Mammary epithelial cell (primary cell): ENCODE measurements at places on chromosomes 3 and 15.

- no peak for DNase-seq
These were observed 549.6 kb downstream of the ZIC1 start for GRCh38 chr3:147958754-147959153.

GRCh38 chr15:25378501-25378901 is 60.3 kb downstream of the UBE3A start:
- no peak for DNase-seq

DNA sequence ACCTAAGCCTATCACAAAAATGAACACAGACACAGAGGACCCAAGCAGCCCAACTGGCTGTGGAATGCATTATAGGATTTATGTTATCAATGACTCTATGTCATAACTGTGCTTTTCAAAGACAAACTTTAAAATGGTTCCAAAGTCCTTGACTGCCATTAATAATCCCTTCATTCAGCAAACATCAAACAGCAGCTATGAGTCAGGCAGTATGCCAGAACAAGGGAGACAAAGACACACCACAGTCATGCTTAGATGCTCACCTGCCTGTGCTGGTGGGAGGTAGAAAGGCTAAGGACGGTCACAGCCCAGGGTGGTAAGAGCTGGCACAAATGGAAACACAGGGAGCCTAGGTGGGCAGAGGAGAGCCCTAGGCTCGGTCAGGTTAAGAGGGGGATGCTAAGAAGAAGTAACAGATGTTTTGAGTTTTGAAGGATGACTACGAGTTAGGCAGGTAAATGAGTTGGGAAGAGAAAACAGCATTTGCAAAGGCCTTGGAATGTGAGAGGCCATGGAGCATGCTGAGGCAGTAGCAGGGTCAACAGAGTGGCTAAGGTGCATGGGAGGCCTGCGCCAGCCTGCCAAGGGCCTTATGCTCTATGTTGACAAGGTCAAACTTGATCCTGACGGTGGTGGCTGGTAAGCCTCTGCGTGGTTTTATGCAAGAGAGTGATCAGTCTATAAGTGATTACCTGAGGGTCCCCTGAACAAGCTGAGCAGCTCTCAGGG is 23.0 kb downstream of the NMNAT3 start:
- peak; percentile 49 for DNase-seq

- DNase-seq = no peak
These were observed 186.5 kb downstream of the FOXP1 start for GRCh38 chr3:71397046-71397445.

DNA sequence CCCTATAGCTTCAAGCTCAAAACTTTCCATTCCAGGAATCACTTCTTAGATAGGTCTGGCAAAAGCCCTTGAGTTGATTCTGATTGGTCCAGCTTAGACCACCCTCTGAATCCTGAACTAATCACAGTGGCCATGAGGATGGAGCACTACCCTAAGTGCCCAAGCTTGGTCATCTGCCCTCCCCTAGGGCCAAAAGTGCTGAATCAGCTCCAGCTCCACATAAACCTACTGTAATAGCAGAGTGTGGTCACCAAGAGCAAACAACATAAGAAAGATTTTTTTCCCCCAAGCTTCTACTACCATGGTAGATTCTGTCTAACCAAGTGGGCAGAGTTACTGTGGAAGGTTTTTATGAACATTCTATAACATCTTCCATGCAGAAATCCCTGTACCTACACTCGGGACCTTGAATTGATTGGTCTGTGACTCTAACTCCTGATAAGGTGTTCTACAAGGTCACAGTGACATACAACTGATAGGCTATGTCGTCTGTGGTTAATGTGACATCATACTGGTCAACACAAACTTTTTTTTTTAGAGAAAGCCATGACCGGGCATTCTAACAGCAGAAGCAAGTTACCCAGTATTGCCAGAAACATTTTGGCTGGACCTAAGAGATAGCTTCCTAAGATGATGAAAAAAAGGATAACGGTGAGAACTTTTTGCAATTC is 320.9 kb downstream of the MAGI1 start:
- DNase-seq = no peak
